Aorta (tissue), 5 donors: ENCODE measurements at places on chromosomes 4 and X. TPM values are rescaled to one million over a fixed set of nuclear protein-coding genes. Genes with fewer than 3 reads are reported as not detected.

- peak; percentile 28 for DNase-seq
These were observed 8.1 kb downstream of the JAKMIP1 start for GRCh38 chr4:6192245-6192644.

DNA sequence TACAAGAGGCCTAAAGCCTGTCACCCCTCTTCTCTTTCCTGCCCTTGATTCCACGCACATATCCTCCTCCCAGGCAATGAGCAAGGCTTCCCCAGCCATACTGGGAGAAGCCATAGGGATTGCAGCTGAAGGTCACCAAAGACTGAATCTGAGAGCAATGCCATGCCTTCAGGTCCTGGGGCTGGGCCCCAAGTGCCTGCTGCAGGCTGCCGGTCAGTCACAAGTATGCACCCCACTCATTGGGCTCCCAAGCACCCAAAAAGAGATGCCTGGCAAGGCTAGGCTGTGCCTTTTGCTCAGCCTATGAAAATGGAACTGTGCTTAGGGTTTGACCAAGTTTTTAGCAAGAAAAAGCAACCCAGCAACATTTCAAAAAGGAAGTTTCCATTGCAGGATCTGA lies 210.6 kb upstream of the MAMLD1 start:
- DNase-seq: no peak

DNA sequence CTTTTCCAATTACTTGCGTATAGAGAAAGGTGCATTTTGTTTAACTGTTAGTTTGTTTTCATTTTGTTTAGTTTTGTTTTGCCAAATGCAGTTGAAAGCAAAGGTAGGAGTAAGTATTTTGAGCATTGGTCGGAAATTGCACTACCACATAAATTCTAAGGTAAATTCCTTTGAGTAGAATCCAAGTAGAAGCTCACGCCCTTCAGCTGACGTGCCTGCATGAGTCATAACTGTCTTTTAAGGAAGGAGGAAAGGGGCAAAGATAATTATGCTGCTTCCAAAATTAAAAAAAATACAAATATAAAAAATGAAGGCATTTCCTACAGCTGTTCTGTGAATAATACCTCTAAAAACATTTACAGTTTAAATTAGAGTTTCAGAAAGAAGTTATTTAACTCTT lies 110.2 kb upstream of the MYOZ2 start:
- DNase-seq: peak; percentile 50

GRCh38 chrX:29435396-29435795 lies 780.0 kb upstream of the MAGEB2 start:
- no peak for DNase-seq

GRCh38 chr4:92615049-92615448 lies 311.3 kb downstream of the GRID2 start:
- DNase-seq: no peak

GRCh38 chrX:31423609-31424189 lies 351.9 kb upstream of the FTHL17 start:
- DNase-seq: no peak

SMR3A gene
- not detected for polyA plus RNA-seq

GRCh38 chrX:19198473-19198872 lies 76.2 kb upstream of the ADGRG2 start:
- DNase-seq: no peak

- DNase-seq: peak; percentile 32
These were observed 38.9 kb upstream of the HMGB3 start for GRCh38 chrX:150944233-150944632.

SLC10A4 gene
- 1.1 TPM for polyA plus RNA-seq

- no peak for DNase-seq
These were observed 131.6 kb downstream of the ZNF330 start for GRCh38 chr4:141352331-141352730.

DNA sequence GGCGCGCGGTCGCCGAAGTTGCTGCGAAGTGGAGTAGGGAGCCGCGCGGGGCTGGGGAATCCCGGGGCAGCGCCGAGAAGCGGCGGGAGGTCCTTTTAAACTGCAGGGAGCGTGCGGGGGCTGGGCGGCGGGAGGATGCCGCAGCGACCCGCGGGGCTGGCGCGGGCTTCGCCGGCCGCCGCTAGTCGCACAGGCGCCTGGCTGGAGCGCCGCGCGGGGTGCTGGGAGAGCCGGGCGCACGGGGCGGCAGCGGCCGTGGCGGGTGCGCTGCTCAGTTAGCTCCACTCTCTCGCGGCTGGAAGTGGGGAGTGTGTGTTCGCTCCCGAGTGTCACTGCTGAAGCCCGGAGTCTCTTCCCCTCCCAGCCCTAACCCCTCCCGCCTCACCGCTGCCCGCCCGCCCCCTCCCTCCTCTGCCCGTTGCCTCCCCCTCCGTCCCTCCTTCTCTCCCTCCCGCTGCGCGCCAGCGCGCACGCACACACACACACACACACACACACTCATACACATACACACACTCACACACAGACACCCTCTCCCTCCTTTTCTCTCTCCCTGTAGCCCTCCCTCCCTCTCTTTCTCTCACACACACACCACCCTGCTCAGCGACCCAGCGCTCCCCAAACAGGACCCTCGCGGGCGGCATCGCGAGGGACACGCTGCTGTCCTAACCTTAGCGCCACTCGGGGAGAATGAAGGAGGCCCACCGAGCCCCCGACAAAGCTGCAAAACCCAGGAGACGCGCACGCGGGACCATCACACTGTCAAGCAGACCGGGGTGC lies at the start of gene NDNF:
TSS of gene NDNF (minus strand) at position 312 of the 780 bp plus-strand sequence. CDS start 26,698 bp downstream, outside the sequence.
- DNase-seq: peak; percentile 83

GRCh38 chrX:119783026-119783425 lies 8.4 kb downstream of the RPL39 start:
- DNase-seq: no peak

DNA sequence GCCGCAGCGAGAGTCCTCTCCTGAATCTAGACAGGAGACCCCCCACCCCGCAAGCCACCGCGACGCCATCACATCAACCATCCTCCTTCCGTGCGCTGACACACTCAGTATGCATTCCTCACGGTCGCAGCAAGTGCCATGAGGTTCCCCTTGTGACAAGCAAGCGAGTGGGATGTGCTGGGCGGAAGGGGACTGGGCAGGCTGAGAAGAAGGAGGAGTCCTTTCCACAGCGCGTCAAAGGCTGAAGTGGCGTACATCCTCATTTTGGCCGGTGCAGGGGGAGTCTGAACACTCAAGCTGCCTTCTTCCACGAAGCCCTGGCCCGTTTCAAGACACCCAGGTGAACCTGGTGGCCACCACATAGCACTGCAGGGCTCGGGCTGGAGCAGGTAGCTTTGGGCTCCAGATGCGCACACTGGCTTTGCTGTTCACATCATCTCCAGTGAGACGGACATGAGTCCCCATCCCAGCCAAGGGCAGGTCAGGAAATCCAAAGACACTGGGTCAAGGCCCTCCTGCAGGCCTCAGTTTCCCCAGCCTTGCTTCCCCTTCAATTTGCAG lies 30.4 kb downstream of the CCNQ start:
- DNase-seq: no peak

PRIMPOL gene
- polyA plus RNA-seq: 31.9 TPM

DNA sequence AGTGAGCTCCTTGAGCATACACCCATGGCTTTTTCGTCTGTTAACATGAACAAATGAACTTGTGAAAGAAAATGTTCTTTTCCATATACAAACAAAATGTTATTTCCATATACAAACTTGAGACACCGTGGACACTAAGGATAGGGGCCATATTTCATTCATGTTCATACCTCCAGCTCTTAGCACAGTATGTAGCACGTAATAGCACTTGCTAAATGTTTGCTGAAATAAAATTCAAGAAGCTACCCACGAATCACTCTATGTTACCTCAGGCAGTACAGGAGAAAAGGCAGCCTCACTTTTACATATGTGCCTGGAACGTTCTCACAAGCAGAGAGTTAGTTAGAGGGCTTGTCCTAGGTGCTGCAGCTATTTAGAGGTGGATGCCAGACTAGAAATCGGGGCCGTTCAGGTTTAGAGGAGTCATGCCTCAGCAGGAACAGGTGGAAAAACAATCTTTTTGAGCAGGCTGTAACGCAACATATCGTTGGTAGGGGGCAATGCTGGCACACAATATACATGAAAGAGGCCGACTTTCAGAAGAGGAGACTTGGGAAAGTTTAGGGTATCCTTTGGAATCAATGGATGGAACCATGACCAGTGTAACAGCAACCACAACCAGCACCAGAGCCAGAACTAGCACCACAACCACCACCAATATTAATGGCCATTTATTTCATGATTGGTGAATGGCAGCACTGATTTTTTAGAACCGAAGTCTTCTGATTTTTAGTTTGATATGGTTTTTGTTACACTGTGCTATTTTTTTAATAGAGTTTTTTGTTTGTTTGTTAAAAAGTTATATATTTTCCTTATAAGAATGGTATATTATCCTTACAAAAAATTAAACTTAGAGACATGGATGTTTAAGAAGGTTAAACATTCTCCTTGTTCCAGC lies 14.8 kb upstream of the PAQR3 start:
- DNase-seq: no peak

SPANXN3 gene
- polyA plus RNA-seq: not detected

HELT gene
- not detected for polyA plus RNA-seq

DNA sequence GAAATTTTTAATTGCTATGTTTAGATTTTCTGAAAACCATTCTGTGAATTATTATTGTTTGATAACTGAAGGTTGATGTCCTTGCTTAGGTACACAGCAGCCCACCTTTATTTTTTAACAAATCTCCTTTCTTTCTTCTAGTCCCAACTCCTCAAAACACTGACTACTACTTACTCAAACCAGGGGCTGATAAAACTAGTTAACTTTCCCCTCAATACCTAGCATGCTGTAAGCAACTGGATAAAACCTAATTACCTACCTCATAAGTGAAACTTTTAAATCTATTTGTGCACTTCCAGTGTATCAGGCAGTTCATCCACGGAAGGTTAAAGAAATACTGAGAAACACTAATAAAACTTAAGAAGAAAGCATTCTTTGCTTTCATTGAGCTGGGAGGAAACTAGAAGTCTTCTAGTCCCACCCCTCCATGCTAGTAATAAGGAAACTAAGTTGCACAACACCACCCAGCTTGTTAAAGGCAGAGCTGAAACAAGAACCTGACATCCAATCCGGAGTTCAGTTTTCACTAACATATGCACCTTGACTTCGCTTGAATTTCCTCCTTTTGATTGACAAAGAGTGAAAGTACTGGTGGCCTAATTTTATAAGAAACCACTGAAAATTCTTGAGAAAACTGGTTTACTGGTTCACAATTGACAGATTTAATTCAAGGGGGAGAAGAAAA lies 180.2 kb upstream of the TET2 start:
- no peak for DNase-seq

TCP11X2 gene
- not detected for polyA plus RNA-seq

GRCh38 chr4:14906805-14907204 lies 95.5 kb upstream of the CPEB2 start:
- DNase-seq: no peak

FAM9C gene
- polyA plus RNA-seq: not detected

DNA sequence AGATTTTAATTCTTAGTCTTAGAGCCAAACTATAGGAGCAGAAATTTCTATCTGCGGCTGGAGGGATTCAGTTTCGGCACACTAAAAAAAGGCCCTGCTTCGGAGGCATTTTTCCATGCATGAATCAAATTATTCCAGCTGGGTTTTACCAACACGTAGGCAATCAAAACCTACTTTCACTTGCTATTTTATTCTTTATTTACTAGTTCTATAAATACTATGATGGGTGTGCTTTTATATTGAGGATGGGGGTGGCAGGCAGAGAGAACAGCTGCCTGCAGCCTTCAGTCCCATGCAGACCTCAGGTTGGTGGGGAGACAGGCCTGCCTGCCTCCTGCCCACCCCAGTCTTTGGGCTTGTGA lies 609.8 kb downstream of the BCOR start:
- no peak for DNase-seq

DNA sequence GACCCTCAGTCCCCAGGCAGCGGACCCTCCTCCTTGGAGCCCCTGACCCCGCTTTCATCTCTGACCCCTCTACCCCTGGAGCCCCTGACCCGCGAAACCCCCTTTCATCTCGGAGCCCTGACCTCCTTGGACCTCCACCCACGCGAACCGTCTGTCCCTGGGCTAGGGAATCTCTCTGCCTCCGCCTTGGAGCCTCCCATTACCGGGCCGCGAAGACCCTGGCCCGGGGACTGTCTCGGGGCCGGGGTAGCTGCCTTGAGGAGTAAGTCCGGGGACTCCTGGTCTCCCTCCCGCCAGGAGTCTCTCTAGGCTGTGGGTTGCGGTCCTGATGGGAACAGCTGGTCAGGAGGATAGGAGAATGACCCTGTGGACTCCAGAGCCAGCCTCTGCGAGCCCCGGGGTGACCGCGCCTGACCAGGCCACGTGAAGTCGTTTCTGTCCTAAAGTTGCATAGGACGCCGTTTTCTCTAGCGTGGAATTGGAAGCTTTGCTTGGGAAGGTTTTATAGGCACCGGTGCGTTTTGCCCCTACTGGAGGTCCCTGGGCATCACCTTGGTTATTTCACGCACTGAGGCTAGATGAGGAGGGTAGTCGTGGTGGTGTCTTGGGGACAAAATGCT lies 824 bp downstream of the TBC1D14 start:
- no peak for DNase-seq

DNA sequence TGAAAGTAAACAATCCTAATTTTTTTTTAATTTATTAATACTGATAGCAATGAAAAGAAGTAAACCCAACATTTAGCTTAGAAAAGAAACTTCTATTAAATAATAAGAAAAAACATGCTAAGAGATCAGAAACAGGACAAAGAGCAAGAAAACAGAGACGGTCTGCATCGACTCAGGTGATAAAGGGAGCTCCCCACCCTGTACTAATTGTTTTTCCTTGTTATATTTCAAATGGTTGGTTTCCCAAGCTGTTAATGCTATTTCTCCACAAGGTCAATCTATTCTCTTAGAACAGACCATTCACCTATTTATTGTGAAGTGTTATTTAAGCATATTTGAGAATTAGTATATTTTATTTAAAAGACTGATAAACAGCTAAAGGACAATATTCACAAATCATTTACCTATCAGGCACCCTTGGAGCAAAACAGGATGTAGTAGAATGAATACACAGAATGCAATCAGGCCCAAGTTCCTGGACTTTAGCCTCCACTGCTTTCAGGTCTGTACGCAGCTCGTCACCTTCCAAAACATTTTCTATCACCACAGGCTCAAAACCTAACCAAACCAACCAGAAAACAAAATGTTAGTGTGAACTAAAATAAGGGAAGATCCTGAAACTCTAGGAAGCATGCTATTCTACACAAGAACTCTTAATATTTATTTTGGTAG lies 5.5 kb downstream of the SEPSECS start:
- DNase-seq: no peak

AVPR2 gene
- polyA plus RNA-seq: 0.23 TPM

GRCh38 chr4:134027931-134028330 lies 173.7 kb downstream of the PABPC4L start:
- DNase-seq: no peak

GALNT7 gene
- polyA plus RNA-seq: 6.3 TPM
